HAP-1 (cell line): ENCODE measurements at places on chromosomes 1 and 21.

- no peak for DNase-seq
These were observed 27.0 kb upstream of the IER5 start for GRCh38 chr1:181061487-181061886.

DNA sequence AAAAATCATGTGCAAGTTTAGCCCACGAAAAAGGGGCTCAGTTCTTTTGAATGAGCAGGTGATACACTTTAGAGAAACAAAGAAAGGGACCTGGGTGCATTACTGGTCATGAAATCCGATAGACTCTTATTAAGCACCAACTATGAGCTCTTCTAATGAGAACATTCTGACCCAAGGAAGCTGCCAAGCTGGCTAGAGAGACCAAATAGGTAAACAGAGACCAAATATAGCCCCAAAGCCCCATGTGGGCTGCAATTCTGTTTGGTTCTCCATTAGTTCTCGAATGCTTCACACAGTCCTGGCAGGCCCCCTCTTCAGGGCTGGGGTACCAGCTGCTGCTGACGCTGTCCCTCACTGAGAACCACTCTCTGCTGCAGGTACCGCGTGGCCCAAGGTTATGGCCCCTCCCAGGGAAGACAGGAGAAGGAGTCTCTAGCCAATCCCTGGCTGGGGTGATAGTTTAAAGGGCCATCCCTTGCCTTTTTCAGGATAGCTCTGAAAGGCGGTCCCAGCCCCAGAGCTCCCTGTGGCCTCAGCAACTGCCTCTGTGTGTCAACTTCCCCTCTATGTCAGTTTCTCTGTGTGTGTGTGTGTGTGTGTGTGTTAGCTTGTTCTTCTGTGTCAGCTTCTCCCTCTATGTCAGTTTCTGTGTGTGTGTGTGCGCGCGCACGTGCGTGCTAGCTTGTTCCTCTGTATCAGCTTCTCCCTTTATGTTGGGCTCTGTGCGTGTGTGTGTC lies 7.1 kb upstream of the UBXN10 start:
- DNase-seq, result no peak

GRCh38 chr21:22120616-22121266 lies 1122.5 kb downstream of the NCAM2 start:
- DNase-seq, result peak; percentile 8

- DNase-seq, result no peak
These were observed 2.0 kb downstream of the ADAMTSL4 start for GRCh38 chr1:150551051-150551783.

DNA sequence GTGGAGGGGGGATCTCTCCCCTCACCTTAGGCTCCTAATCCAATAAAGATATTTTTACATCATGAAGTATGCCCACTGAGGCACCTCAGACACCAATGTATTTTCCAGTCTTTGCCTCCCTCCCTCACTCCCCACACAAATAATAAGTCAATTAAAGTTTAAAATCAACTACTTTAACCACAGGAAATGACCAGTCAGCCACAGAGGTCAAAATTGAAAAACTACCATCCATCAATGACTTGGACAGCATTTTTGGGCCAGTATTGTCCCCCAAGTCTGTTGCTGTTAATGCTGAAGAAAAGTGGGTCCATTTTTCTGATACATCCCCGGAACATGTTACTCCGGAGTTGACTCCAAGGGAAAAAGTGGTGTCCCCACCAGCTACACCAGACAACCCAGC lies 70.6 kb upstream of the DYNLT5 start:
- DNase-seq, result no peak

DNA sequence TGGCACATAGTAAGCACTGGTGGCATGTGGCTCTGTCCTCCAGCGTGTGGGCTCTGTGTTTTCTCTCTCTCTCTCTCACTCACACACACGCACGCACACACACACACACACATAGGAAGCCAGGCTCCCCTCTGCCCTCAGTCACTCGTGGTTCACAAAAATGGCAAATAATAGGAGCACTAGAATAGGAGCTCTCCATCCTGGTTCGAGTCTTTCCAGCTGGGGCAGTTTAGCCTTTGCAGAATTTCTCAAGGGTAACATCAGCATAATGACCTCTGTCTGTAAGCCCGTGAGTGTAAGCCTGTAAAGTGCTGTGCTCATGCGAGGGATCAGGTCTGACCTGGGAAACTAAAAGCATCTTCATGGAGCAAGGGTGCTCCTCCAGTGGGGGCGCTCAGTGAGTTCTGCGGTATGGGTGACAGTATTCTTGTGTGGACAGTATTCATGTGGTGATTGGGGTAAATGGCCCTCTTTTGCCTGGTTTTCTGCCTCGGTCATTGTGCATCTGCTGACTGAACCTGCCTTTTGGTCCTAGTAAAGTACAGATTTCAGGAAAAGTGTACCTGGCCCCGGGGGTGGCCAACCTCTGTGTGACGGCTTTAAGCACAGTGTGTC lies 842 bp upstream of the ZC3H12A start:
- no peak for DNase-seq

DNA sequence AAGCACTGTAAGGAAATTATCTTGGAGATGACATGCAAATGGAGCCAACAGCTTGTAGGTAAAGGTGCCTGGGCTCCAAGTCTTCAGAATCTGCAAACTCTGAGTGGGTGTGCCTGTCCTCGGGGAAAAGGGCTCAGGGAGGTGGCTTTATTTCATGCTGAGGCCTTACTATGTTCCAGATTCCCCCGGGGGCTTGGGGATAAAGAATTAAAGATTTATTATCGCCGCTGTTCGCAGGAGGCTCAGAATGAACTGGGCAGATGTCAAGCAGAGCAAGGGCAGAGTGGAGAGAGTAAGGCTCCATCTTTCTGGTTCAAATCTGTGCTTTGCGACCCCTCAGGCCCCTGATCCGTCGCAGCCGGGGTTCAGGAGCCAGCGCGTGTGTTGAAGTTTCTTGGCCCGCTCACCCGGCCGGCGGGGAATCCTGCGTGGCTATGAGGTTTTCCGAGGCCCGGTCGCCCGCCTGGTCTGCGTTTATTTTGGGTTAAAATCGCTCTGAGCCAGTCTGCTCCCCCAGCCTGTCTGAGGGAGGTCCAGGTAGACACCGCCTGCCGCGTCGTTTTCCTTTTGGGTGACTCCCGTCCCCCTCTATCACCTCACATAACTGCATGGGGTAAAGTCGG lies 19.5 kb downstream of the RHOU start:
- no peak for DNase-seq

DNA sequence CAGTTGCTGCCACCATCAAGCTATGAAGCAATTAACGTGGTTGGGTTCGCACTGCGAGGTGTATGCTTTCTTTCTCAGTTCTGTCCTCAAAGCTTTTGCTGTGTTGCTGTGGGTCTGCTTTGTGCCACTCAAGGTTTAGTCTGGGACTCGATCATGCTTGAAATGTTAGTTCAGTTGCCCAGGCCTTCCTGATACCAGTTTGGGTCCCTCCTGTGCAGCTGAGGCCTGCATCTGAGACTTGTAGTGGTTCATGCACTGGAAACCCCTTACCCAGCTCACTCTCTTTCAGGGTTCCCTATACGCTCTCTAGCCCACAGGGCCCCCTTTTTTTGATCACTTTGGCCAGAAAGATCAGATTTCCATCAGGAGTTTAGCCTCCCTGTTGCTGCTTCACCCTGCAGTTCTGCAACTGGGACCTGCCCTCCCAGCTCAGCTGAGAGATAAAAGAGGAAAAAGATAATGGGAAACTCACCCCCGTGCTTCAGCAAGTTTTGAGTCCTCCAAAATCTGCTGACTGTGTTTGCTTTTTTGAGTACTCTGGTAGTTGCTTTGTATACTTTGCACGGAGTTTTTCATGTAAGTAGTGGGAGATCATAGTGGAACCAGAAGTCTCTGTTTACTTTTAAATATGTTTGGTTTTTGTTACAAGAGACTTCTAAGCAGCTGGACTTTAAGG lies 317.0 kb downstream of the HHAT start:
- DNase-seq, result no peak

DNA sequence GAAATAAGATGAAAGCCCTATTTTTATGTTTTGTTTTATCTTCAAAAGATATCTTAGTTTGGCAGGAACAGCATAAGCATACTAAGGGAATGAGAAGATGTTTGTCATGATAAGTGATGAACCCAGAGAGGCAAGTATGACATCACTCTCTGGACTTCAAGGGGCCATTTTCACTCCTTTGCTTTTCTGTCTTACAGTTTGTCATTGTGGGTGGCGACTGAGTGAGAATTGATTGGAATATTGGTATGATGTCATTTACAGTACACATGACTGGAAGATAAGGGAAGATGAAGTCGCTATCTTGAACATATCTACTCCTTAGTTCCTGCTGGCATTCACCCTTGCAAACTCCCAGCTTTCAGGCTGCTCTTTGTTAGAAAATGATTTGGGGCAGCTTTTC lies 258.1 kb upstream of the RAB4A start:
- no peak for DNase-seq

- no peak for DNase-seq
These were observed 52.5 kb downstream of the NBPF6 start for GRCh38 chr1:108502624-108503023.
